ENCODE measurements at places on chromosomes 5 and 9. TPM values are rescaled to one million over a fixed set of nuclear protein-coding genes. Genes with fewer than 3 reads are reported as not detected.

The UGT3A2 gene
- not detected for total RNA-seq

DNA sequence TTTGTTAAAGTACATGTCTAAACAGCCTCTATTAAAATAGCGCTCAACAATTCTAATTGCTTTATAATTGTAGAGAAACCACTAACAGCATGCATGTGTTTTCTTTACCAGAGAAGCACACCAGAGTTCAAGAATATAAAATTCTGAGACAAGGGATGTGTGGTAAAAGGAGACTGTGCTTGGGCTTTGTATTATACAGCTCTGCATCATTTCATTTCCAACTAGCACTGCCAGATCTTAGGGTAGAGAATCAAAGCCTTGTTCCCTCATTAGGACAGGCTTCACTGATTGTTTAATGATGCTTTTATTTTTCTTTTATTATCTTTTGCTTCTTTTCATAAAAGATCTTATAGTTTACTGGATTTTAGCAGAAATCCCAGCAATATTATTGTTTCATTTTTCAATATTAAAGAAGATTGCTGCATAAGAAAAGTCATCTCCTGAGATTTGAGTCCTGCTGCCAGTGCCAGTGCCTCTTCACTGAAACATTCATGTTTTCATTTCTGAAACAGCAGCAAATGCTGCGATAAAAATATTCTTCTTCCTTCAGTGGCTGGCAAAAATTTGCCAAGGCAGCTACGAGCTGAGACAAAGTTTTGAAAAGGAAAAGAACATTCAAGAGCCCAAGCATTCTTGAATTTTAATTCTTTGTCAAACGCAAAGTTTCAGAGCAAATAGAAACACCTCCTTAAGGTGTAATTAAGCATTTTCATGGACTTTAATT is 491.0 kb upstream of the PIK3R1 start:
- no peaks in the 10 kb centered on the region for H3K4me1 ChIP-seq
- no peaks in the 10 kb centered on the region for H3K27me3 ChIP-seq
- H3K4me3 ChIP-seq: no peak overlapping the region
- no peaks in the 10 kb centered on the region for H3K36me3 ChIP-seq

- no peaks in the 10 kb centered on the region for H3K36me3 ChIP-seq
- no peaks in the 10 kb centered on the region for H3K27me3 ChIP-seq
- DNase-seq: no peak
- H3K4me1 ChIP-seq: no peaks in the 10 kb centered on the region
These were observed 469.8 kb downstream of the ACTL7B start for GRCh38 chr9:108386032-108386431.

The JAKMIP2 gene
- 0.74 TPM for total RNA-seq

GRCh38 chr5:132260051-132260450 is 2.6 kb downstream of the PDLIM4 start:
- peaks cover 4% of the 10 kb centered on the region for H3K4me1 ChIP-seq
- no peak overlapping the region for H3K27ac ChIP-seq
- no peak for DNase-seq
- no peak overlapping the region for H3K4me3 ChIP-seq
- no peaks in the 10 kb centered on the region for H3K36me3 ChIP-seq
- H3K27me3 ChIP-seq: peaks cover 26% of the 10 kb centered on the region

GRCh38 chr5:14595189-14595588 is 13.6 kb downstream of the OTULINL start:
- H3K4me3 ChIP-seq: peak overlapping the region; percentile 37
- H3K27ac ChIP-seq: peak overlapping the region; percentile 81
- no peak for DNase-seq
- H3K27me3 ChIP-seq: no peaks in the 10 kb centered on the region
- H3K36me3 ChIP-seq: no peaks in the 10 kb centered on the region
- H3K4me1 ChIP-seq: peaks cover 74% of the 10 kb centered on the region

DNA sequence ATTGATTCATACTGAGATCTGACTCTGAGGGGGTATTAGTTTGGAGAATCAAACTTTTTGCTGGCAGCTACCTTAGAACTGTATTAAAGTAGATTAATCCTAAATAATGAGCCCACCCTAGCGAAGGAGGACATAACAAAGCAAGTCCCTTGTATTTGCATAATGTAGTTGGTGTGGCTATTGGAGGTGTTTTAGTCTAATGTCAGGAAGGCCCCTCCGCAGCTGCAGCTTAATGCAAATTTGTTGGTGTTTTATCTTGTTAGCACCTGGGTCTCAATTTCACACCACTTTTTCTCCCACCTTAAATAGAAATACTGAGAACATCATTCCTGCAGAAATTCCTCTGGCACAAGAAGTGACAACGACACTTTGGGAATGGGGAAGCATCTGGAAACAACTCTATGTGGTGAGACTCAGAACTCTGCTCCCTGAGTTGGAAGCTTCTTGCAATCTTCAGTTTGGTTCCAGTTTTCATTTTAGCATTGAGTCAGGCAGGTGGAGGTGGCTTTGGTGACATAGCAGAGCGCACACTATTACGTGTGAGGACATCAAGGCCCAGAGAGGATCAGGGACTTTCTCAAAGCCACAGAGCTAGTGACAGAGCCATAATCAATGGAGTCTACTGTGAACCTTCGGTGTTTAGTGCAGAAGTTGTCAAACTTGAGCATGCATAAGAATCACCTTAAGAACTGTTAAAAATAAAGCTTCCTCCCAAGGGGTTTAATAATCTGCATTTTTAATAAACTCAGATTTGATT is 33.9 kb downstream of the DOCK2 start:
- H3K4me3 ChIP-seq: no peak overlapping the region
- no peak overlapping the region for H3K27ac ChIP-seq
- no peaks in the 10 kb centered on the region for H3K4me1 ChIP-seq
- no peaks in the 10 kb centered on the region for H3K27me3 ChIP-seq

DNA sequence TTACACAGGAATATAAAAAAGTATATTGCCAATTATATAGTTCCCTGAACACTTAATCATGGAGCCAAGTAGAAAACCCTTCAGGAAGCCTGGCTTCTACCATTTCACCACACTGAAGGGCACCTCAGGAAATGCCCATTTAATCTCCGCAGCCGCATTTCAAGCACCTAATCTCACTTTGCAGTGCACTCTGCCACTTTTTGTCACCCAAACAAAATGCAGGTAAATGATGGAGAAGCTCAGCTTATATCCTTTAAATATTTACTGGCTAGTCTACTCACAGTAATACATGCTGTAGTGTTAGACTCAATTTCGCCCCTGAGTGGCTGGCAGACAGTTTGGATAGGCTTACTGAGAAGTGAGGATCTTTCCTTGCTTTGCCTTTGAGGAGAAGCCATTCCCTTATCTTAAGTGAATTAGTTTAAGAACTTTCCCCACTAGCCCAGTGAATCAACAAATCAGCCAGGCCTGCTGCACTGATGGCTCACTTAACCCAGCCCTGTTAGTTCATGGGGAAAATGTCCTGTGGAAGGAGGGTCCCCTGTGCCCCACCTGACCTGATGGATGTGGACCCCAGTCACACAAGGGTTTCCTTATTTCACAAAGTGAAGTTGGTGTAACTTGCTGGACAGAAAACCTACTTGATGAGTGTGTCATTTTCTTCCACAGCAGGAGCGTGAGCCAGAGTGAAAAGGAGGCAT is 209.7 kb downstream of the CAAP1 start:
- DNase-seq: no peak
- H3K36me3 ChIP-seq: no peaks in the 10 kb centered on the region
- H3K27me3 ChIP-seq: no peaks in the 10 kb centered on the region
- H3K27ac ChIP-seq: no peak overlapping the region

- H3K36me3 ChIP-seq: no peaks in the 10 kb centered on the region
- peak overlapping the region; percentile 4 for H3K27ac ChIP-seq
- no peak overlapping the region for H3K4me3 ChIP-seq
- no peaks in the 10 kb centered on the region for H3K27me3 ChIP-seq
- peaks cover 19% of the 10 kb centered on the region for H3K4me1 ChIP-seq
These were observed 1048.1 kb upstream of the ACO1 start for GRCh38 chr9:31336386-31336785.

The SLC6A19 gene
- total RNA-seq: not detected

- H3K27me3 ChIP-seq: peaks cover 6% of the 10 kb centered on the region
- no peaks in the 10 kb centered on the region for H3K36me3 ChIP-seq
- no peak overlapping the region for H3K27ac ChIP-seq
- no peak overlapping the region for H3K4me3 ChIP-seq
These were observed 4.1 kb downstream of the SAXO1 start for GRCh38 chr9:19028835-19029451.

- no peak overlapping the region for H3K4me3 ChIP-seq
- H3K27me3 ChIP-seq: no peaks in the 10 kb centered on the region
- DNase-seq: peak; percentile 89
- no peaks in the 10 kb centered on the region for H3K4me1 ChIP-seq
- H3K27ac ChIP-seq: no peak overlapping the region
These were observed 131.8 kb upstream of the CHD1 start for GRCh38 chr5:99060306-99061261.

The MEIKIN gene
- not detected for total RNA-seq

- no peak for DNase-seq
- peaks cover 70% of the 10 kb centered on the region for H3K36me3 ChIP-seq
- no peak overlapping the region for H3K4me3 ChIP-seq
- no peaks in the 10 kb centered on the region for H3K4me1 ChIP-seq
These were observed 15.9 kb downstream of the GRHPR start for GRCh38 chr9:37438359-37438758.

DNA sequence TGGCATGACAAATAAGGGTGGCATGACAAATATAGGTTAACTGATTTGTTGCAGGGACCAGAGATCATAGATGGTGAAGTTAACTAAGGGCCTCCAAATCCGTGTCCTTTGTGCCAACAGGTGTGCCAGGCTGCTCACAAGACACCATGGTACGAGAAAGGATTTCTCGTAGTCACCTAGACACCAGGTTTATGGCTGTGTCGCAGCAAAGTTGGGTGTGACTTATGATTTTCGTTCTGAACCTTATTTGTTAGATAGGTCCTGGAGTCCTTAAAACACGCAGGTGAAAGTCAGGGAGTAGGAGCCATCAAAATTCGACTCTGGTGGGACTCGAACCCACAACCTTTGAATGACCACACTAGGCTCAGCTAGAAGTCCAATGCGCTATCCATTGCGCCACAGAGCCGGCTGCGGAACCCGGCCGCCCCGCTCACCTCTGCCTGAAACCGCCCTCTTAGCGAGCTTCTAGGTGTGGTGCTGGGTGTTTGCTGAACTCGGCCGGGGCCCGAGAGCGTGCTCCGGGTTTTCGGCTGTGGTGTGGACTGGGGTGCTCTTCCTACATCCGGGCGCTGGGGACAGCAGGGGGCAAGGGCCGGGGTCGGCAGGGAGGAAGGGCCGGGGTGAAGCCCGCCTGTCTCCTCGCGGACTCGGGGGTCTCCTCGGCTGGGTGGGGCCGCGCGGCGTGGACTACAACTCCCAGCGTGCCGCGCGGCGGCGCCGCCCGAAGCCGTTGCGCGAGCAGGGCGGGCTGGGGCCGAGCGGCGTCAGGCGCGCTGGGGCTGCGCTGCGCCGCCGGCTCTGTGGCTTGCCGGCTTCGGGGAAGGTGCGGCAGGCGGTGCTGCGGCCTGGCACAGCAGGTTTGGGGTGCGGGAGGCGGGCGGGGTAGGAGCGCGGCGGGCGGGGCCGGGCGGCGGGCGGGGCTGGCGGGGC is at the start of gene SLC27A4:
Gene SLC27A4, plus strand, starts transcription at position 767 of the 930 bp plus-strand sequence. CDS start 2,606 bp downstream, outside the sequence.
- H3K4me1 ChIP-seq: peaks cover 21% of the 10 kb centered on the region
- peak; percentile 61 for DNase-seq
- peak within 1 kb of the TSS; percentile 41 for H3K27ac ChIP-seq
- no peaks in the 10 kb centered on the region for H3K27me3 ChIP-seq
- H3K36me3 ChIP-seq: peaks cover 27% of the 10 kb centered on the region

The SKP1 gene
- 314 TPM for total RNA-seq

- no peak overlapping the region for H3K4me3 ChIP-seq
- peaks cover 8% of the 10 kb centered on the region for H3K36me3 ChIP-seq
- H3K4me1 ChIP-seq: no peaks in the 10 kb centered on the region
- H3K27ac ChIP-seq: no peak overlapping the region
- H3K27me3 ChIP-seq: no peaks in the 10 kb centered on the region
These were observed 281.3 kb downstream of the ARHGAP26 start for GRCh38 chr5:143051244-143052058.

The ZNF354C gene
- total RNA-seq: 2.5 TPM

DNA sequence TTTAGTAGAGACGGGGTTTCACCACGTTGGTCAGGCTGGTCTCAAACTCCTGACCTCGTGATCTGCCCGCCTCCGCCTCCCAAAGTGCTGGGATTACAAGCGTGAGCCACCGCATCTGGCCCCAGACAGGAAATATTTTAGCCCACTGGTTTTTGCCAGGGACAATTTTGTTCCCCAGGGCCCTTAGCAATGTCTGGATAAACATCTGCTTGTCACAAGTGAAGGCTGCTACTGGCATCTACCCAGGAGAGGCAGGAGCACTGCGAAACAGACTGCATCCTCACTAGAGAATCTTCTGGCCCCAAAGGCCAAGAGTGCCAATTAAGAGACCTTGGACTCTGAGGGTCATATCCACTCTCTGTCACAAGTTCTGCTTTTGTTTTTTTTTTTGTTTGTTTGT is 2.4 kb upstream of the TPRN start:
- no peak overlapping the region for H3K27ac ChIP-seq
- peaks cover 2% of the 10 kb centered on the region for H3K36me3 ChIP-seq
- H3K27me3 ChIP-seq: no peaks in the 10 kb centered on the region
- DNase-seq: no peak

DNA sequence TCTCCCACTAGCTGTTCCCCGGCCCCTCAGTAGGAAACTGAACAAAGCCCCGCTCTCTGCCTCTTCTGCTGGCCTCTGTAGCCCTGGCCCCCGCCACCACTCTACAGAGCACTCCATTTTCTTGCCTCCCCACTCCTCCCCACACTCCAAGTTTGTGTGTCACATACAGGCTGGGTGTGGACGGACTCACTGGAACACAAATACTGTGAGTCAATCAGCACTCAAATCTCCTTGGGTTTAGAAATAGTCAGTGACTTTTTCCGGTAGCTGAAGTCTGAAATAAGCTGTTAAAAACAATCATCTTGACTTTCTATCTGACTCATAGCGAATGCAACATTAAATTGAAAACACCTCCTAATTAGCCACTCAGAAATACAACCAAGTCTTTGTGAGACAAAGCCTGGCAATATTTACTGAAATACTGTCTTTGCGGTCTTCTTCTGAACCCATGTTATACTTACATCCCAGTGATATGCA is 122.5 kb downstream of the LHFPL2 start:
- H3K27ac ChIP-seq: no peak overlapping the region
- H3K4me1 ChIP-seq: no peaks in the 10 kb centered on the region
- no peaks in the 10 kb centered on the region for H3K27me3 ChIP-seq
- H3K4me3 ChIP-seq: no peak overlapping the region
- H3K36me3 ChIP-seq: no peaks in the 10 kb centered on the region
- no peak for DNase-seq

- no peak overlapping the region for H3K27ac ChIP-seq
- H3K4me3 ChIP-seq: no peak overlapping the region
- H3K4me1 ChIP-seq: peaks cover 10% of the 10 kb centered on the region
- H3K36me3 ChIP-seq: peaks cover 4% of the 10 kb centered on the region
These were observed 66.6 kb downstream of the C9orf152 start for GRCh38 chr9:110141227-110141793.

- H3K36me3 ChIP-seq: no peaks in the 10 kb centered on the region
- DNase-seq: no peak
- H3K4me1 ChIP-seq: no peaks in the 10 kb centered on the region
- H3K27me3 ChIP-seq: no peaks in the 10 kb centered on the region
- no peak overlapping the region for H3K27ac ChIP-seq
- H3K4me3 ChIP-seq: no peak overlapping the region
These were observed 159.8 kb downstream of the MED10 start for GRCh38 chr5:6218517-6218916.

DNA sequence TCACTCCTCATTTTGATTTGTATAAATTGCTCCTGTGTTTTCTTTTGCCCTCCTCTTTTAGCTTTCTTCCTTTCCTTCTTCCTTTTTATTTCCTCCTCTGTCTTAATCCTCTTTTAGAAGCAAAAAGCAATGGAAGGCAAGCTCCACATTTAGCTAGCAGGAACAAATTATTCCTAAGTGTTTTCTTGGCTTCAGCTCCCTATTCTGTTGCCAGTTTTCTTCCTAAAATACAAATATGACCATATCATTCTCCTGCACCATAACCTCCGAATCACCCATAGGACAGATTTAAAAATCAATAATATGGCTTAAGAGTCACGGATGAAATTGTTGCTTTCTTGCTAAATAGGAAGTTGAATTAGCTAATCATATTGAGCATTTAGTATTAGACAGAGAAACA is 49.4 kb downstream of the GRIN3A start:
- no peaks in the 10 kb centered on the region for H3K36me3 ChIP-seq
- DNase-seq: no peak

The WWC1 gene
- total RNA-seq: 1.0 TPM
